ENCODE measurements at places on chromosomes 13 and 19.

- DNase-seq: no peak
These were observed 279.6 kb downstream of the PCDH20 start for GRCh38 chr13:61136093-61136492.

GRCh38 chr19:40560092-40560507 lies 16.6 kb upstream of the SHKBP1 start:
- DNase-seq: no peak

- DNase-seq: no peak
These were observed 4.1 kb downstream of the ZSWIM9 start for GRCh38 chr19:48174445-48175030.

- DNase-seq: no peak
These were observed 418.1 kb downstream of the TSHZ3 start for GRCh38 chr19:30930941-30931706.
